ENCODE measurements at places on chromosomes 2 and 18.

DNA sequence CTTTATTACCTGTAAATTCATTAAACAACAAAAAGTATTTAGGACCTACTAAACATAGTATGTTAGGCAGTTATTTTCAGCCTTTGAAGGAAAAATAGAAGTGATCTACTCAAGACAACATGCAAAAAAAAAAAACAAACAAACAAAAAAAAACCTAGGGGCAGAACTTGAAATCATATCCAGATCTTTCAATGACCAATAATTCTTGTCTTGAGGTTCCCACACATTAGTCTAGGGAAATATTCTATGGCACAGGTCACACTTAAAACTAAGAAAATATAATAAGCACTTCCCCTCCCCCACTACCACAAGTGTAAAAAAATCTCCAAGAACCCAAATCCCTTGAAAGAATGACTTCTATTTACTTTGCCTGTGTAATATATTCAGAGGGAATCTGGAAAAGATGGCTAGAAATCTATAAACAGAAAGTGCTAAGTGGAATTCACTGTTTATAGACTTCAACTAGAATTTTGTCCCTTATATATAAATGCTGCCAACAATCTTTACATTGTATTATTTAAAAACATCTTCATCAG, 3.5 kb downstream of the PELI1 start:
- no peak for DNase-seq

DNA sequence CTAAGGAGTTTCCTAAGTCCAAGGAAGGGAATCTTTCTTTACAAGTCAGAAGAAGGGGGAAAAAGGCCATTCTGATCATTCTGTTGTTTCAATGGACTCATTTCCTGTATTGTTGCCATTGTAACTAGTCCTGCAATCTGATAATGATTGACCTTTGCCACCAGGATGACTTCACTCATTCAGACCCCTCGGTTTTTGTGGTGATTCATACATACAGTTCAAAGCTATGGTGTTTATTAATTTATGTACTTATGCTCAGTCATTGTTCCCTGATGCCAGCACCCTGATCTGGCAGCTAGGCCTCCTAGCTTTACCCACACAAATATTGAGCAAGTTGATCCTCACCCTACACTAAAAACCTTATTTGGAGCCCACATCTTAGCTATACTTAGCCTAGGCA, 57.6 kb upstream of the ZNF519 start:
- DNase-seq, result peak; percentile 79

GRCh38 chr2:175402571-175402970, 221.1 kb upstream of the ATP5MC3 start:
- DNase-seq, result no peak

DNA sequence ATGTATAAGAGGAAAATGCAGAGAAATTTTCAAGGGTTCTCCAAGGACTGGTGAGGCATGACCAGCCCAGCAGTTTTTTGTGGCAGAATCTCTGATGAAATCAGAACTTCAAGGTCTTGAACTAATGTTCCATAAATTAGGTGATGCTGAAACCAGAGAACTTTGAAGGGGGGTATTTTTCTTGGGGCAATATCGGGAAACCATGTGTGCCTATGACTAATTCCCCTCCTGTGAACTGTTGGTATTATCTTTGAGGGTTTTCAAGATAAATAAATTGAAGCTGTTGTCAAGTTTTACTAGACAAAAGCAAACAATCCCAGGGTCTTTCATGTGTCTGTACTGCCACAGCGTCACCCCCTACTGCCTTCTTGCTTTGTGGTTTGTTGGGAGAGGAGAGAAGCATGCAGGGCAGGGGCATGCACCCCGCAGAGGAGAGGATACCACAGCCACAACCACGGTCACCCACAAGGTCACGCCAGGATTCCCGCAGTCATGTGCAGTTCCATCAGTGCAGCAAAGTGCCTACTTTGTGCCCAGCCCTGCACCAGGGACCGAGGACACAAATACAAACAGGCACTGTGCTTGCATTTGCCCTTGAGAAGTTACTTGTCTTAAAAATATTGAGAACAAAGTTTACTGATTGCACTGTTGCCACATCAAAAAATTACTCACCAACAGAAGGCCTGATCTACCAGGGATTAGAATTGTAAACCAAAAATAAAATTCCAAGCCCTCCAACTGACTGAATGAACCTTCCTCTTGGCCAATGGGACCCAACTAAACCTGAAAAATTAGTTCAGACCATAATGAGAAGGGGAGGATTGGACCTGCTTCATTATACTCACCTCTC, 413.3 kb upstream of the TRIB2 start:
- DNase-seq, result peak; percentile 89

GRCh38 chr2:104656571-104657163, 197.2 kb upstream of the POU3F3 start:
- DNase-seq, result no peak

GRCh38 chr2:7052404-7052803, 135.2 kb downstream of the RNF144A start:
- DNase-seq, result no peak

- no peak for DNase-seq
Measured at GRCh38 chr2:154825358-154825757, 126.9 kb downstream of the KCNJ3 start.

DNA sequence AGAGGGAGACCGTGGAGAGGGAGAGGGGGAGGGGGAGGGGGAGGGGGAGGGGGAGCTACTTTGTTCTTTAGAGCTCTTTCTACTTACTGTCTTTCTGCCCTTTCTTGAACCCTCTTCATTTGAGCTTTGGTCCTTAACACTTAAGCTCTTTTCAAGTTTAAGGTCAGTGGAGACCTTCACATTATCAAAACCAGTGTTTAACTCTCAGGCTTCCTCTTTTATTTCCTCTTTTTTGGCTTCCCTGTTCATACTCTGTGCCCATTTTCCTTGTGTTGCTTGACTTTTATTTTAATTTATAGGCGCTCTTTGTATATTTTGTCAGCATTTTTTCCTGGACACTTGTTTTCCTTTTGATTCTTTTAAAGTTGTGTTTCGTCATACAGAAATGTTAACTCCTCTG, 37.1 kb downstream of the ACSL3 start:
- DNase-seq, result no peak

GRCh38 chr2:164314148-164314547, 307.1 kb downstream of the GRB14 start:
- peak; percentile 24 for DNase-seq

- no peak for DNase-seq
Measured at GRCh38 chr2:173654896-173655265, 300.2 kb downstream of the CDCA7 start.

DNA sequence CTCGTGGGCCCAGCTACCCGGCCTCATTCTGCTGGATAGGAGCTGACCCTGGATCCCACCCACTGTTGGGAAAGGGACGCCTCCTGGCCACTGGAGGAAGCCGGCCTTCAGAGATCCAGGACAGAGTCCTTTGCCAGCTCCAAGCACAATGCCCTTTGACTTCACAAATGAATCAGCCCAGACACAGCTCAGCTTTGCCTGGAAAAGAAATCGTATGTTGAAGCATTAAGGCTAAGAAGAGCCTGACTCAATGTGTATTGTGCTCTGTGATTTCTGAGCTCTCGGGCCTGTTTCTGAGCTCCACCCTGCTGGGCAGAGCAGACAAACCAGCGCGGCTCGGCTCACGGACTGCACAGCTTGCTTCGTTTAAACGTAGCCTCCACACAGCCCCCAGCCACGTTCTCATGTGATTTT, 162.9 kb upstream of the APCDD1 start:
- no peak for DNase-seq

- peak; percentile 18 for DNase-seq
Measured at GRCh38 chr2:165251366-165251765, 12.2 kb downstream of the SCN2A start.

DNA sequence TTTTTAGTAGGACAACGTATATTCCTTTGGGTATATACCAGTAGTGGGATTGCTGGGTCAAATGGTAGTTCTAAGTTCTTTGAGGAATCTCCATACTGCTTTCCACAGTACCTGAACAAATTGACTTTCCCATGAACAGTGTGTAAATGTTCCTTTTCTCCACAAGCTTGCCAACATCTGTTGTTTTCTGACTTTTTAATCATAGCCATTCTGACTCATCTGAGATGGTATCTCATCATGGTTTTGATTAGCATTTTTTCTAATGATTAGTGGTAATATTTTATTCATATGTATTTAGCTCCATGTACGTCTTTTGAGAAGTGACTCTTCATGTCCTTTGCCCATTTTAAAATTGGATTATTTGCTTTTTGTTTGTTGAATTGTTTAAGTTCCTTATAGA, 58.4 kb upstream of the CERS6 start:
- DNase-seq, result no peak

DNA sequence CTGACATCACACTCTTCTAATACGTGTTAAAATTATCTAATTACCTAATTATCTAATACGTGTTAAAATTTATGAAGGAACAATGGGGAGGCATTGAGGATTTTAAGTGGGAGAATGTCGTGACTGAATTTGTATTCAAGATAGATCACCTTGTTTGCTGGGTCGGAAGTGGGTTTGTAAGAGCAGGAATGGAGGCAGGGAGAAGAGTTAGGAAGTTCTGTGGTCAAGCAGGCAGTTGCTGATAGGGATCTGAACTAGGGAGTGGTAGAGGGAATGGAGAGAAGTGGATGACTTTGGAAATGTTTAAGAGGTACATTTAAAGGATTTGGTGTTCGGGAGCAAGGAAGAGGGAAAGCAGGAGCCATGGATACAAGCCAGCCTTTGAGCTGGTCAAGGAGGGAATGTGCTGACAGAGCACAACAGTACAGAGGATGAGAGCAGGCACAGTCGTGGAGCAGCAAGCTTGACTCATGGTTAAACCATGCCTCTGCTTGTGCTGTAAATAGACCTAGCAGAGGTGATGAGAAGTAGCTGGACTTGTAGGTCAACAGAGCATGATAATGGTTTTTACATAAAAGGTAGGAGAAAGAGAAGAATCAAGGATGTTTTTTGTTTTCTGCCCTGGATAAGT, 16.2 kb downstream of the IL18RAP start:
- peak; percentile 54 for DNase-seq

DNA sequence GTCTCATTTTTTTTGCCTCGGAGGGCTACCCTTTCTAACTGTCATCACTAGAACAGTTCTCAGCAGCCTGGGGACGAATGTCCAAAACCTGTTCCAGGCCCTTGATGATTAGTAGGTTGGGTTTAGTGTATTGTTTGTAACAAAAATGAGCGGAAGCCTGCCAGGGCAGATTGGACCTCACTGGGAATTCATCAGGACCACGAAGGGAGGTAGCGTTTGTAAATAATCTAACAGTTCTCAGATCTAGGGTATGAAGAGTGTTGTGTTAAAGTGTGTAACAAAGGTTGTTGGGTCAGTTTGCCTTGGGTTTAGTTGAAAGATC, 799 bp downstream of the CEP68 start:
- no peak for DNase-seq

DNA sequence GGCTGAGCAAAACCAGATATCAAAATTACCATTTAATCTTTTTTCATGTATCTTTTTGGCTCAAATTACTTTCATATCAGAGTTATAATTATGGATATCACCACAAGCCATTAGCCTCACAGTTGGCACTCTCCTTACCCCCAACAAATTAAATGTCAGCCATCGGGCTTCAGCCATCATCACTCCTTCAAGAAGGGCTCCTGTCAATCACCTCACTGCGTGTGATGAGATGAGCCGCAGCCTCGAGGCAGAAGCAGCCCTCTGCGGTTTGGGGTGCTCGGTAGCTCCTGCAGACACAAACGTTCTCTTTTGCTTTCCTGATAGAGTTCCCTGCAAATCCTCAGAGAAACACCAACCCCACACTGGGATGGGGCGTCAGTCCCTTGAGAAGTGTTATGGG, 94.1 kb downstream of the DNER start:
- no peak for DNase-seq

GRCh38 chr2:49426996-49427395, 272.7 kb upstream of the FSHR start:
- no peak for DNase-seq

DNA sequence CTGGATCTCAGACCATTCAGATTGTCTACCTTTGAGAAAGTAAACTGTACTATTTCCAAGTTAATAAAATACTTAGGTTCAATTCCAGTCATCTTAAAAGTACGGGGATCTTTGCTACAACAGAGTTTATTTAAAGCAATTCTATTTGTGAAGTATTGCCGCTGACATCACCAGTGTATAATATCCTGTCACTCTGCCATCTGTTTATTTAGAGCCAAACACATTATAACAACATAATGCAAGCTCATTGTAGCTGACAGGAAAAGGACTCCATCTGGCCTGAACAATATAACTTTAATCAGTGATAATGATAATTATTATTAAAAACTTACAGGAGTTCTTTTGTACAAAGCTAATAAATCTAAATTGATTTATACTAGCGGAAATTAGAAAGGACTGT, 786.8 kb downstream of the ERBB4 start:
- DNase-seq, result no peak

- no peak for DNase-seq
Measured at GRCh38 chr18:21629089-21629832, 17.1 kb downstream of the SNRPD1 start.

- no peak for DNase-seq
Measured at GRCh38 chr2:239897596-239898235, 127.4 kb downstream of the NDUFA10 start.

DNA sequence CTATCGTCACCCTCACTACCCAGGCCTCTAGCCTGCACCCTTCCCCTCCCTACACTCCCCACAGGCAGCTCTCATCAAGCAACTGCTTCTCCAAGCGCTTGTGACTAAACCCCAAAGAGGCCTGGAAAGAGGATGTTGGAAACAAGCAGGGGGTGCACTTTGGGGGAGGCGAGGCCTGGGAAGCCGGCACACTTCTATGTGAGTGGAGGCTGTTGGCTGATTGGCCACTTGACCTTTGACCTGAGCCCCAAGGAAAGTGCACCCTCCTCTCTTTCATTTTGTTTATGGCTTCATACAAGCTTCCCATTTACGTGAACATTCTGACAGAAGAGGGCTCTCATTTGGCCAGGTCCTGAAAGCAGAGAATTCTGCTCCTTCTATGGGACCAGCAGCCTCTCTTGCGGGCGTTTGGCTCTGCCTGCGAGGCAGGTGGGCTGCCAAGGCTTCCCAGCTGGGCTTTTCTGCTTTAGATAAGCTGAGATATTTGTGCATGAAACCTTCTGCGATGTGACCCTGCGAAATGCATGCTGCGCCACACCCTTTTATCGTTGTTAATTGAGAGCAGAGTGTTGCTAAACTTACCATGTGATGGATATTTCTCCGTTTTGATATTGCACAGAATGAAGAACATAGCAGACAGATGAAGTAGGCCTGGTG, 134.8 kb upstream of the NCK2 start:
- no peak for DNase-seq

GRCh38 chr2:241223211-241224017, 34.9 kb downstream of the ANO7 start:
- DNase-seq, result peak; percentile 61

- no peak for DNase-seq
Measured at GRCh38 chr2:10234409-10235094, 68.2 kb upstream of the HPCAL1 start.

- DNase-seq, result peak; percentile 50
Measured at GRCh38 chr2:162044586-162044985, 29.4 kb downstream of the DPP4 start.

Measured in HT1080 (cell line).